ENCODE measurements at places on chromosomes 5 and 9.

DNA sequence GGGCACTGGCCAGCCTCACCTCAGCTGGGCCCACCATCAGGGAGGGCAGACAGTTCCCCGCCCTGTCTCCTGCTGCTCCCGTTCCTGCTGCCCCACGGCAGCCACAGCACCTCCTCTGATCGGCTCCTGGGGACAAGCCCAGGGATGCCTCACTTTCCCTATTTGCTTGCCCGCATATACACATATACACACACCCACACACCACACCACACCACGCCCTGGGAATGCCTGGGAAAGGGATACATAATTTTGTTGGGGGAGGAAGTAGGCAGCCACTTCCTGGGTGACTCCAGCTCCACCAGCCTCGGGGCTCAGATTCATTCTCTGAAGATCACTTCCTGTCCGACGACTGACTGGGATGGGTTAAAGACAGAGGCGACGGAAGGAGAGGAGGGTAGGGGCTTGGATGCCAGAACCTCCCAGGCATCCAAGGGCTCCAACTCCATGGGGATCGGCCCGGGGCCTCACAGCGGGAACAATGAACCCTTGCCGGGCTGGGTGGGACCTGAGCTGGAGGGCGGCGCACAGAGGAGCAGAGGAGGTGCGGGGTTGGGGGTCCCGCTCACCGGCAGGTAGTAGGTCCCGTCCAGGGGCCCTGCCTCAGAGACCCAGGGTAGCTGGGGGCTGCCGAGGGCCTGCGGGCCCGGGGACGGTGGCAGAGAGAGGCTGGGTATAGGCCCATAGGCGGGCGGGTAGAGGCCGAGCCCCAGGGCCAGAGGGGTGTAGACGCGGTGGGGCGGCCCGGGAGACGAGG is 2.0 kb upstream of the MZB1 start:
- no peak for DNase-seq

GRCh38 chr5:163310997-163311396 is 126.4 kb upstream of the CCNG1 start:
- DNase-seq = no peak

GRCh38 chr5:139745800-139746690 is 49.6 kb upstream of the PSD2 start:
- DNase-seq = peak; percentile 27

GRCh38 chr9:105278751-105279150 is 34.3 kb downstream of the SLC44A1 start:
- DNase-seq = no peak

DNA sequence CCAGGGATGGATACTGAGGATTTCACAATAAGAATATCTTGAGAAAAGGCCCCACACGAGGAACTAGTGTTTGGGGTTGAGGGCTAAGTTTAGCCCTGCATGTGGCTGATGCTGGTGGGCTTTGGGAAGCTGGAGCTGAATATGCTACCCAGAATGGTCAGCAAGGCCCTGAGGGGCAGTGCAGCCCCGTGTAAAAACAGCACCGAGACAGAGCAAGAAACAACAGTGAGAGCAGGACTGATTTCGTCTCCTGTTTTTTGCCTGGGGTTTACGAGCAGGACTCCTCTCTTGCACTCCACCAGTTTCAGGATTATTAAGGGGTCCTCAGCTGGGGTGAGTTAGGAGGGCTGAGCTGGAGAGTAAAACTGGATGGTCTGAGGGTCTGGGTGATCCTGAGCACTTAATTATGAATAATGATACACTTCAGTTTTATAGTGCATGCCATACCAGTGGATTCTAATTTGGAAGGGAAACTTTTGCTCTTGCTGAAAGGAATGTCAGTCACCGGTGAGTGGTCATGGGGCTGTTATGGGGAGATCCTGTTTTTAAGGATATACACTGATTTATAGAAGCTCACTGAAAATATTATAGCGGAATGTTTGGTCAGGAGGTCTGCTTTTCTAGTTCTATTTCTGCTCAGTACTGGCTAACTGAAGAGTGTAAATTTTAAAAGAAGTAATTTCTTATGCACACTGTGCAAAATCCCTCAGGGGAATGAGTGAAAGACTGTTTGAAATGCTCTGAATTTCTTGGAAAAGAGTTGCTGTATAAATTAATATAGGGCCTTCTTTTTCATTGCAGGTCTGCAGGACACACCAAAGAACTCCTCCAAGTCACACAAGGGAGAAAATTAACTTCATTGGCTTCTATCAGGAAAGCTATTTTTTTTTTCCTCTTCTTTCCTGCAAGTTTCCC is 42.7 kb upstream of the NFIB start:
- DNase-seq = no peak

DNA sequence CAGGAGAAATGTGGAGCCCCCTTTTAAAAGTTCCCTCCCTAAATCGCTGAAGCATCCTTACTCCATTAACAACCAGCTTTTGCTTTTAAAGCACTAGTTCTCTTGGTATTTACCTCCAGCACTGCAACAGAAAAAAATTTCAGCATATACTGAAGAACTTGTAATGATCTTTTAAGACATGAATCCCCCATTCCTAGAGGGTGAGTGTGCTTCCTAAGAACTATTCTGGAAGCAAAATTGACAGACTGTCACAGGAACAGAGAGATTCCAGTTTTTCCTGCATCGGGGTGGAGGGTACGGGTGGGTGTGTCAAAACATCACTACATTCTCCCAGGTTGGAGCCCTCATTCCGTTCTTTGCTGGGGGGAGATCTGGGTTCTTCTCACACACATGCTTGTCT is 151.9 kb downstream of the EBF1 start:
- no peak for DNase-seq

- no peak for DNase-seq
Measured at GRCh38 chr5:93053825-93054224, 527.2 kb downstream of the NR2F1-AS1 start.

- no peak for DNase-seq
Measured at GRCh38 chr9:109781541-109782197, 1.7 kb downstream of the PALM2AKAP2 start.

DNA sequence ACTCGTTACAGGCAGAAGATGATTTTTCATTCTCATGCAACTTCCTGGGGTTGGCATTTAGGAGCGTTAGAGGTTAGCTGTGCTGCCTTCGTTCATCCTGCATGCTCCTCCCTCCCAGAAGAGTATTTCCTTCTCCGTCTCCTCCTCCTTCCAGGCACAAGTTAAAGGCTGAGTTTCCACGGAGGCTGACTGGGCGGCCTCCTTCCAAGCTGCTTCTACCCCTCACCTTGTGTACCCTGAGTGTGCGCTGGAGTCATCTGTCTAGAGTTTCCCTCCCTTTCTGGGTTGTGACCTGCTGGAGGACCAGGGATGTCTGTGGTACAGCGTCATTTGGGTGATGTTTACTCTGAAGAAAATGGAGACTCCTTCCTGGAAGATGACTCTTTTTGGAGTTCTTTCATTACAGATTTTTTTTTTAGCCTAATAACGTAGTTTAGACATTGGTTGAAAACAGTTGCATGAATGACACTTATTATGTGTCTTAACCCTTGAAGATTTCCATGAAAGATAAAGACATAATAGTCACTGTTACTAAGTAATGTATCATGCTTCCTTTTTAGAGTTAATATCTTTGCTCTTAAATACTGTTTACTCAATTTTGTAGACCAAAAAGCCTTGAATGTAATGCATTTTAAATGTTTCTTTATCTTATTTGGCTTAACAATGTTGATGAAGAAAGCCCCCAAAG is 146.9 kb downstream of the TENT4A start:
- no peak for DNase-seq

DNA sequence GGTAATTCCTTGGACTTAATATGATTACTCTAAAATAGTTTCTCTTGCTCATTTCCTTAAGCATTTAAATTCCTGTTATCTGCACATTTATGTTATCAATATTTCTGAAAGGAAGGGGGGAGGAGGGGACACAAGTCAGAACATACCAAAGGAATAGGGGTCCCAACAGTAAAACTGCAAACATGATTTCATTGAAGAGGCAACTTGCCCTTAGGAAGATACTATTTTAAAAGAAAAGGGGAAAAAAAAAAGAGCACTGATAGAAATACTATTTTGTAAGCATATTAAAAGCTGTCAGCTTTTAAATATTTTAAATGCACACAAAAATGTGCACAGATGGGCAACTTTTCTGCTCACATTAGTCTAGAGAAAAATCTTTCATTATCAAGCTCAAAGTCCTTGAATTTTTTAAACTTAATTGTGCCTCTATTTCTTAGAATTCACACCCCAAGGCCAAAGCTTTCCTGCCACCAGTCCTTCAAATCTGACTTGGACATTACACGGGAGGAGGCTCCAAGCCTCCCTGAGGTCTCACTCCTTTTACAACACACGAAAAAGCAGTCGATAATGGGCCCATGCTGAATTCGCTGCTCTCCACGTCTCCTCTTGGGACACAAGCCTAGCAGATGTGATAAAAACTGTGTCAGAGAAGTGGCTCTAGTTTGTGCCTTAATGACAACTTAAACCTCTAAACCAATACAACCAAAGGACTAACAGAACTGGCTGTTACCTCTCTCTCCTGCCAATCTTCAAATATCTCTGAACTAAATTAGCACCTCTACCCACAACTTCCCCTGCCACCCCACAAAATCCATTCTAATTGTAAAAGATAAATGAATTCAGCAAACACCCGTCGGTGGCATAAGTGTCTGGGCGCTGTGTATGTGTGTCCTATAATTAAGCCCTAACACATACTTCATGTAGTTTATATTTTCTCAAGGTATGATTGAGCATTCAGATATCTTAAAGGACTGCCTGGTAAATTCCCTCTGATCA is 154.3 kb downstream of the DENND1A start:
- no peak for DNase-seq

DNA sequence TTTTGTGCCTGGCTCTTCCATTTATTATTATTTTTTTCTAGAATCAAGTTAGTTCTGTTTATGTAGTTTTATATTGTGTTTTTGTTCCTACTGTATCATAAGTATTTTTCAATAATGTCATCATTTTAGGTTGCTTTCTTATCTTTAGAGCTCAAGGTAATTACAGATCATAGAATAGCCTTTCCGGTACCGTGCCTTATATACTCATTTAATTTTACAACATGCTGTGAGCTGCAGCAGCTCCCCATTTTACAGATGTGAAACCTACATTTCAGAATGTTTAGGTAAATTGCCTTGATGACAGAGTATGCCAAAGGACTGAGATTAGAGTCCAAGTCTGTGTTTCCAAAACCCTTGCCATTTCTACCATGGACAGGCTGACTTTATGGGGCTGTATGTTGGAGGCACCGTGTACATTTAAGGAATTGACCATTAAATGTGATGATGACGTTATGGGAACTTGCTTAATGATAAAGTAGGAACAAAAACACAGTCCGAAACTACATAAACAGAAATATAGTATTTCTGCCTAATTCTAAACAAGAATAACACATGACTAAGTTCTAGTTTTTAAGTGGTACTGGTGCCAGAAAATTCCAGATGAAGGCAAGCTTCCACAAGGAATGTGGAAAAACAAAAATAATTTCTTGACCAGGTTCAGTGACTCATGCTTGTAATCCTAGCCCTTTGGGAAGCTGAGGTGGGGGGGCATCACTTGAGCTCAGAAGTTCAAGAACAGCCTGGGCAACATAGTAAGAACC is 97.7 kb downstream of the IQGAP2 start:
- no peak for DNase-seq

GRCh38 chr9:16459421-16460148 is 410.9 kb downstream of the BNC2 start:
- no peak for DNase-seq

GRCh38 chr5:179858241-179858585 is 404 bp downstream of the MRNIP start:
- peak; percentile 26 for DNase-seq

DNA sequence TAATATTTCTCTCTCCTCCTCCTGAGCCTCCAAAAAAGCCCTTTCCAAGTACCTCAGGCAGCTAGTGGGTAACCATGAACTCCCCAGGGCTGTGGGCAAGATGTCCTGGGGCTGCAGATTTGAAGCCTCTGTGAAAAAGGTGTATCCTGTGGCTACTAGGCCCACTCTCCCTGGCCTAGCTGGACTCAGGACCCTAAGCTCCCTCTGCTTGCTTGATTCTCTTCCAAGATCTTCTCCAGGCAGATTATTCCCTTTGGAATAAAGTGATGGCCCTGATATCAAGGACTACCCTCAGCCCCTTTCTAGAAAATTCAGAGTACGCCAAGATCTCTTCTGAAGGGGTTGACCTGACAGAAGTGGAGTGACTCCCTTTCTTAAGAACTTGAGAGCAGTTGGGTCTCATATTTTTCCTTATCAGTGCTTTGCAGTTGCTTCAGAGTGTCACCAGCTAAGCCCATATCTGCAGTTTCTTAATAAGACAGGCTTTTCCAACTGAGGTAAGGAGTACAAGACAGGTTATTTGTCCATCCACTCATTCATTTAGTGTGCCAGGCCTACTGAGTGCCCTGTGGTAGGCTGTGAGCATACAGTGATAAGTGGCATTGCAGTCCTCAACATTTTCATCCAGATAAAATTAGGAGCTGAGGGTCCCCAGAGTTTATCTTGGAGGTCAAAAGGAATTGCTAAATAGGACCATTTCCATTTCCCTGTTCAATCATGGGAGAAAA is 42.5 kb downstream of the CYSTM1 start:
- DNase-seq = no peak

DNA sequence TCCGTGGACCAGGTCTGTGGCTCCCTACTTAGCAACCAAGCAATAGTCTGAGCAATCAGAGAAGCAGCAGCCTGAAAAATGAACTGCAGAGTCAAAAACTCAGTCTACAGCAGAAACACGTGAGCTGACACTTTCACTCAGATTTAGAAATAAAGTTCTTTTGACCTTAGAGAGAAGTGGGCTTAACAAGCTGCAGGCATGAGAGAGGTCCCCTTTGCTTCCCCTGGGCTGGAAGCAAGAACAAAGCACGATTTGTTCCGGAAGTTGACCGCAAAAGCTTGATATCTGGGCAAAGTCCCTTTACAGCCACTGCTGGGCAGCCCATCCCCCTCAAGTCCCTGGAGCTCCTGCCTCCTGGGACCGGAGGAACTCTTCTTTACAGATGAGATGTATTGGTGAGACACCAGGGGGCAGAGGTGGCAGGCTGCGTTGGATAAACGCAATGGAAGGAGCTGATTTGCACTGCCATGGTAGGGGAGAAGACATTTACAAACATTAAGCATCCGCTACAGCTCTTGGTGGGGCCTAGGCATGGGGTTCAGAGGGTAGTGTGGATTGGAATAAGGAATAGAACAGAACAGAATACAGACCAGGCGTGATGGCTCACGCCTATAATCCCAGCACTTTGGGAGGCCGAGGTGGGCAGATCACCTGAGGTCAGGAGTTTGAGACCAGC is 5.8 kb upstream of the SOWAHA start:
- DNase-seq = no peak

- DNase-seq = no peak
Measured at GRCh38 chr5:138606378-138607064, 31.3 kb upstream of the HSPA9 start.

- DNase-seq = no peak
Measured at GRCh38 chr5:24904981-24905517, 260.3 kb upstream of the CDH10 start.

- DNase-seq = no peak
Measured at GRCh38 chr9:3398232-3398648, 127.6 kb downstream of the RFX3 start.
